Stimulated activated CD8-positive, alpha-beta memory T cell treated with anti-CD3 and anti-CD28 coated beads, Interleukin-4, amount 100 ng/mL, for 1 hour (primary cell): ENCODE measurements at places on chromosomes 2 and 18.
A peak's percentile ranks its signal among the peaks of the same experiment; 100 is the strongest.

DNA sequence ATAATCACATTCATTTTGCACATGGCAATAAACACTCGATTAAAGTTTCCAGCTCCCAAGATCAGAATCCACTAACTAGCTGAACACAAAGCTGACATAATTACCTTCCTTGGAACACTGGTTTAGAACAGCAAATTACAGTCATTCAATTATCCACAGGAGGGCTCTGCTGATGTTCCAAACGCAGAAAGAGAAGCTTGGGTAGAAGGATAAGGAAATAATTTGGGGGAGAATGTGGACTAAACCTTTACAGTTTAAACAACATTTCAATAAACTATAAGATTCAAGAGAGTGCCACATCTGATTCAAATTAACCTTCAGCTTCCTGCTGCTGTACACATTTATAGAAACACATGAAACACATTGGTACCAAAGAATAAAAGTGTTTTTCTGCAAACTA, 67.8 kb upstream of the ARL4C start:
- DNase-seq: no peak

GRCh38 chr2:229408356-229408755, 137.3 kb upstream of the PID1 start:
- DNase-seq: no peak

GRCh38 chr2:20496076-20496872, 49.4 kb downstream of the RHOB start:
- no peak for DNase-seq

GRCh38 chr18:9337873-9338272, 3.3 kb downstream of the TWSG1 start:
- no peak for DNase-seq

- DNase-seq: no peak
Measured at GRCh38 chr18:44356566-44357157, 324.0 kb upstream of the SETBP1 start.

DNA sequence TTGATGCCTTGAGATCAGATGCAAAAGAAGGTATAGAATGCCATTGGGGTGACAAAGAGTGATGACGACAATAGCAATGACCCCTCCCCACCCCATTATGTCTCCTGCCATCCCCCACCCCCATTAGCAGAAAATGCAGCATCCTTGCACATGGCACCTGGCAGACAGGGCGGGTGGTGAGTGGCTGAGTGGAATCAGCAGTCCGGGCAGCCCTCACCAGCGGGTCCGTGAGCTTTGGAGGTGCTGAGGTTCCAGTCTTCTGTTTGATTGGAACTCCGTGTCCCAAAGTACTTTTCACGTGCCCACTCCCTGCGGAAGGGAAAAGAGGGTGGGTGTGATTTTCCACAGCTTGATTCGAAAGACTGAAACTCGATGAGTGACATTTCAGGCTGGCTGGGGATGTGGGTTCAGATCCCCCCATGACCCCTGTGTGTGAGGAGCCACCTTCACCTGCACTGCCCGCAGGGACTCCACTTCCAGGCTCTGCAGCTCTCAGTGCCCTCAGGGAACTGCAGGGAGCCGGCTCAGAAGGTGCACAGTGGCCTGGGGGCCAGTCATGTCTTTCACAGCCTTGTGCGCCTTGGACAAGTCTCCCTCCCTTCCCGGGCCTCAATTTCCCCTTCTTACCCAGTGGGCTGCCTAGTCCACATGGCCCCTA, 130.9 kb downstream of the GLI2 start:
- DNase-seq: no peak

DNA sequence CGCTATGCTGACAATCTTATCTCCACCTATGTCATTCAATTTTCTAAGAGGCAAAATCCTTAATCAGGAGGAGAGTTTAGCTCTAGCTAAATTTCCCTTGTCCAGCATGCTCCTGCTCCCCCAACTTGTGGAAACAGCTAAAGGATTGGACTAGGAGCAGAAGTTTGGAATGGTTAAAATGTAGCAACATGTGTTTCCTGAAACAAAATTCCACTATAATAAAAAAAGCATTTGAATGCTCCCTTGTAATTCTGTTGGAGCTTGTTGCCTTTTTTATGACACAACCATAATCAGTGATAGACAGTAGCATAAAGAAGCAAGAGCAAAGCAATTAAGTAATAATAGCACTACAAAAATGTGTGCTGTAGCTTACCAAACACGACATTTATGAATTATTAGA, 6.9 kb downstream of the ACTR3 start:
- no peak for DNase-seq

GRCh38 chr2:215573496-215573895, 137.6 kb upstream of the FN1 start:
- no peak for DNase-seq

- DNase-seq: peak; percentile 19
Measured at GRCh38 chr2:234164493-234165413, 114.3 kb downstream of the SPP2 start.

DNA sequence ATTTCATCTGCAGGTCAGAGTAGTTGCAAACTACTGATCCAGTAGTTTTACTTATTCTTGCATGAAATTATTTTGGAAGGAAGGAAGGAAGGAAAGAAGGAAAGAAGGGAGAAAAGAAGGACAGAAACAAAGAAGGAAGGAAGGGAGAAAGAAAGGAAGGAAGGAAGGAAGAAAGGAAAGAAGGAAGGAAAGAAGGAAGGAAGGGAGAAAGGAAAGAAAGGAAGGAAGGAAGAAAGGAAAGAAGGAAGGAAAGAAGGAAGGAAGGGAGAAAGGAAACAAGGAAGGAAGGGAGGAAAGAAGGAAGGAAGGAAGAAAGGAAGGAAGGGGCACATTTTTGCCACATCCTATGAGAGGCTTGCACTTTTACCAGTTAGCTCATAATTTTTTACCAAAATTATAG, 186.2 kb downstream of the LRRTM4 start:
- no peak for DNase-seq

DNA sequence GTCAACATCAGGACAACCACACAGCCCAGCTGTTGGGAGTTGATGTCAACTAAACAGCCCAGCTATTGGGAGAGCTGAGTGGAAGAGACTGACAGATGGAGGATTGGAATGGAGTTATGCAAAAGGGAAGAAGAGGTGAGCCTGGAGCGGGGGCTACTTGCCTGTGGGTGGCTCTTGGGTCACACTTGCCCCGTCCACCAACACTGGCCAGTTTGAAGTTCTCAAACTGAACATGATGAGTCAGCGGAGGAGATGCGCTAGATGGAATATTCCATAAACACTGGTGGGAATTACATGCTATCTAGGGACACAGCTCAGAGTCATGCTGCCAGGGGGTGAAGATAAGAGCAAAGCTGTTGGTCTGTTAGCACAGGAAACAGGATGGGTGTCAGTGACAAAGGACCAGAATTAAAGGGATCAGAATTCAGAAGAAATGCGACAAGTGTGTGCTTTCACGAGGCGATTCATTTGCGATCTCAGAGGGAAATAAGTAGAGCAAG, 33.2 kb upstream of the AGAP1 start:
- no peak for DNase-seq

- no peak for DNase-seq
Measured at GRCh38 chr2:240631548-240632305, 6.4 kb downstream of the GPR35 start.
